ENCODE measurements at places on chromosomes 1 and 21.
A peak's percentile ranks its signal among the peaks of the same experiment; 100 is the strongest.

DNA sequence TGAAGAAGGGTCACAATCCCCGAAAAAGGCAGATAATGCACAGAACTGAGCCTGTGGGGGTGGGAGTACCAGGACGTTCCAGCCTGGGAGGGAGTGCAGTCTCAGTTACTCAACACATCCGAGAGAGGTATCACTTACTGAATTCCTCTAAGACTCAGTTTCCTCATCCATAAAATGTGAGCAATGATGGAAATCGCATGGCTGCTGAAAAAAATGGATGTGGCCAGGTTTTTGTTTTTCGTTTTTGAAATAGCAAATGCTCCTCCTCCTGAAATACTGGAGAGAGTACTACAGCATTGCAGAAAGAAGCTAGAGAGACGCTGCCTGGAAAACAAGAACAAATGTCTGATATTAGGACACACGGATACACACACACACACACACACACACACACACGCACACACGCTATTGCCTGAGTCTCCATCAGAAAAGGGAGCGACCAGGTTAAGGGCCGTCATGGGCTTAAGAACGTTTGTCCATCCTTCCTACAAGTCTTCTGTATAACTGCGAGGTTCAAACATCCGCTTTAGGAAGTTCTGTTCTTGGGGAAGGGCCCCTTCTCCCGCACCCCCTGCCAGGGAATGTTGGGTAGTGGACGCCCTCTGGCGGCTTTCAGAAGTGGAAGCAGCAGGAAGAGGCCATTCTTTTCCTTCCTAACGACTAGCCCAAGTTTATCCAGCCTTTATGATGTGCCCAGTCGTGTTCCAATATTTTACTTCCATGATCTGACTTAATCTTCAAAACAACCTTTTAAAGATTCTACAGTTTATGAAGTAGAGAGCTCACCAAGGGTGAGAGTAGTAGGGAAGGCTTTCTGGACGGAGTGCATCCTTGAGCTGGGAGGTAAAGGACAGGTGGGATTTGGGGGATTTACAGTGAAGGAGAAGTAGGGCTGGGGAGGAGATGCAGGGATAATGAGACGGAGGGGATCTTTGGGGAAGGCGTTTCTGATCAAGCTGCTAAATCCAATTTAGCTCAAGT, 699 bp upstream of the NES start:
- no peak for DNase-seq

GRCh38 chr1:153470707-153471106, 10.3 kb upstream of the S100A7 start:
- peak; percentile 34 for DNase-seq

- peak; percentile 75 for DNase-seq
Observed at GRCh38 chr21:45874716-45875415, 106.7 kb upstream of the COL6A1 start.

- no peak for DNase-seq
Observed at GRCh38 chr1:197868751-197869489, 33.5 kb upstream of the C1orf53 start.

DNA sequence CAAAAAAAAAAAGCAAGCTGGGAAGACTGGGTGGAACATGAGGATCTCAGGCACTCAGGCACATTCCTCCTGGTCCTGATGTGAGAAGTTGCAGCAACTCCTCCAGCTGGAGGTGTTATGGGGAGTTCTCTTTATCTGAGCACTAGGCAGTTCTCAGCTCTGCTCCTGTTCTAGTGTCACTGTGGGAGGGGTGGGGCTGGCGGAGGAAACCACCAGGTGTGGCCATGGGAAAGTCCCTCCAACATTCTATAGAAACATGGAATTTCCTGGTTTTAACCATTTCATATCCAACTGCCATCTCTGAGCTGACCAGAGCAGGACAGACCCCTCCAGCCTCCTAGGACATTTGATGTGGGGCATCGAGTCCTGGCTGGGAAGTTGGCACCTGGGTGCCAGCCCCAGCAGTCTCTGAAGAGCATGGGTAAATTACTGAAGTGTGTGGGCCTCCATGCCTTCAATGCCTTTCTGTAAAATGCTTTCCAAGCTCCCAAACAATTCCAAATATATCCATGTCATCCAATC, 804 bp upstream of the IKBKE start:
- no peak for DNase-seq

Data from HS-5 (cell line).